Effector memory CD4-positive, alpha-beta T cell (primary cell): ENCODE measurements at places on chromosomes 7 and 10.

GRCh38 chr10:124014416-124015154 lies 78.8 kb downstream of the CHST15 start:
- DNase-seq = no peak

GRCh38 chr10:69097729-69098128 lies 9.8 kb downstream of the SRGN start:
- DNase-seq = no peak

GRCh38 chr7:77796960-77797359 lies 1.3 kb downstream of the TMEM60 start:
- no peak for DNase-seq

GRCh38 chr7:99078416-99078815 lies 65.5 kb downstream of the SMURF1 start:
- no peak for DNase-seq

DNA sequence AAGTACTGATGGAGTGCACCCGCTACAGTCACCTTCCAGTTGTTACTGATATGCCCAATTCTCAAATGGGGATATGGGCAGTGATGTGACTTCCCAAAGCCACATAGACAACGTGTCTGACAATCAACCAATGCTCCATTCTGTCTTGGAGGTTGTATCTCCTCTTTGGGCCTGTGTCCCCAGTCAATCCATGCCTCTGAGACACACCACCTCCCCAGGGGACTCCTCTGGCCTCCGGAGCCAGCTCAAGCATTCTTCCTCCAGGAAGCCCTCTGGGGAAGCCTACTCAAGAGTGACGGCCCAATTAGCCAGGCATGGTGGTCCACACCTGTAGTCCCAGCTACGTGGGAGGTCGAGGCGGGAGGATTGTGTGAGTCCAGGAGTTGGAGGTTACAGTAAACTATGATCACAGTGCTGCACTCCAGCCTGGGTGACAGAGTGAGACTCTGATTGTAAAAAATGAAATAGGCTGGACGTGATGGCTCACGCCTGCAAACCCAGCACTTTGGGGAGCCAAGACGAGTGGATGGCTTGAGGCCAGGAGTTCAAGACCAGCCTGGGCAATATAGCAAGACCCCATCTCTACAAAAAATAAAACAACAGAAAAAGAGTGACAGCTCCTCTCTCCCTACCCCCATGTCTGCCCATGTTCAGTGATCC lies 99.5 kb upstream of the TNRC18 start:
- DNase-seq = no peak

GRCh38 chr7:113267271-113267670 lies 148.9 kb upstream of the SMIM30 start:
- no peak for DNase-seq

DNA sequence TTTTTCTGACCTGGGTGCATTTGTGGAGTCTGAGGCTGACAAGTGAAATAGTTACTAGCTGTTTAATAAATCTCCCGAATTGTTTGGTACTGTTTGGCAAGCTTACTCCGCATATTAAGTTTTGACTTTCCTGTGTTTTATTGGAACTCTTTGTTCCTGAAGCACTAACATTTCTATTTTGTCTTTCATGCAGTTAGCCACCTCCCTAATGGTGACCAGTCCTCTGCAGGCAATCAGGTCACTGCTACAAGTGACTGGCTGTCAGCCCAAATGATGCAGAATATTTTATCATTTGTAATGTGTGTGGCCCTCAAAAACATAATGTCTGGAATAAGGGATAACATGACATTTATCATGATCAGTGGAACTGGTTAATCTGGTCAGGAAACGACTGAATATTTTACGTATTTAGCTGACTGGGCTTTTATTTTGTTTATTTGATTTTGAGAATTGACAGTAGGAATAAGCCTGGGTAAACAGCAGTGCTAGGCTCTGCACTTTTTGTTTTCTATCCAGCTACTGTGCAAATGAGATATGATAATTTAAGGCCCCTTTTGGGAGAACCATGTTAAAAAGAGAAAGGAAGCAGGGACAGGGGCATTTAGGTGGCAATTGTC lies 82.9 kb downstream of the ST7 start:
- no peak for DNase-seq

DNA sequence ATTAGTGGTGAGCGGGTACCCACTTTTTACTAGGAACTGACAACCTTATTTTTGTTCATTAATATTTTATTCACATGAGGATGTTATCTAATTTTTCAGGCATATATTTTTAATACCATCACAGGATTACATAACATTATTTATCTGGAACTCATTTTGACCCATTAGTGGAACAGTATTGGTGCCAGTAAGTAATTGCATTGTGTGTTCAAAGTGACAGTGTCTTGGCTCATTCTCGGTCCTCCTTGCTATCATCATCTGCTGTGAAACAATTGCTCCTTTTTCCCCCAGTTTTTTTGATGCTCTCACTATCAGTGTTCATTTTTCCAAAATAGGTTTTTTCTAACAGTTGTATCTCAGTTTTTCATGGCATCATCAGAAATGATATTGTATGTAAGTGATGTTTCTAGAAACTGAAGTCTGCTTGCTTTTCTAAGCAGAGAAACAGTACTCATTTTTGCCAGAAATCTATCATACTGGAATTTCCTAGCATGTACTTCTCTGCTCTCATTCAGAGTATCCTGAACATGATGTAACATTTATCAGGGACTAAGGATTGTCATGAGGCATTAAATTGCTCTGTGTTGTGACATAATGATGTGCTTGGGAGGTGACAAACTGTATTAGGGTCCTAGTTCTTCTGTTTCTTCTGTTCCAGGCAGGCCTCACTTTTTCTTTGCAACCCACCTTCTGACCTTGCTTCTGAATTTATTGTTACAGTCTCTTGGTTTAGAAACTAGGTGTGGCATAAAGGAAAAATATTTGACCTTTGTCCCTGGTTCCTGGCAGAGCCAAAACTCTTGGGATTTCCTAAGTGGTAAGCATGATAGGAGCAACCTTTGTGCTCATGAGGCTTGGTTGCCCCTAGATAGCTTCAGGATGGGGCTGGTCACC lies 4.2 kb downstream of the NUB1 start:
- no peak for DNase-seq

- DNase-seq = no peak
Observed at GRCh38 chr10:34333513-34333912, 481.6 kb downstream of the PARD3 start.

- DNase-seq = no peak
Observed at GRCh38 chr10:70673043-70673928, 980 bp downstream of the ADAMTS14 start.

DNA sequence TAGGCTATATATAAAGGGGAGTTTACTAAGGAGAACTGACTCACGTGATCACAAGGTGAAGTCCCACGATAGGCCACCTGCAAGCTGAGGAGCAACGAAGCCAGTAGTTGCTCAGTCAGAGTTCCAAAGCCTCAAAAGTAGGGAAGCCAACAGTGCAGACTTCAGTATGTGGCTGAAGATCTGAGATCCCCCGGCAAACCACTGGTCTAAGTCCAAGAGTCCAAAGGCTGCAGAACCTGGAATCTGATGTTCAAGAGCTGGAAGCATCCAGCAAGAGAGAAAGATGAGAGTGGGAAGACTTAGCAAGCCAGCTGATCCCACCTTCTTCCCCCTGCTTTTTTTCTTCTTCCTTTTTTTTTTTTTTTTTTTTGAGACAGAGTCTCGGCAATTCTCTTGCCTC lies 27.0 kb upstream of the GSDME start:
- no peak for DNase-seq

DNA sequence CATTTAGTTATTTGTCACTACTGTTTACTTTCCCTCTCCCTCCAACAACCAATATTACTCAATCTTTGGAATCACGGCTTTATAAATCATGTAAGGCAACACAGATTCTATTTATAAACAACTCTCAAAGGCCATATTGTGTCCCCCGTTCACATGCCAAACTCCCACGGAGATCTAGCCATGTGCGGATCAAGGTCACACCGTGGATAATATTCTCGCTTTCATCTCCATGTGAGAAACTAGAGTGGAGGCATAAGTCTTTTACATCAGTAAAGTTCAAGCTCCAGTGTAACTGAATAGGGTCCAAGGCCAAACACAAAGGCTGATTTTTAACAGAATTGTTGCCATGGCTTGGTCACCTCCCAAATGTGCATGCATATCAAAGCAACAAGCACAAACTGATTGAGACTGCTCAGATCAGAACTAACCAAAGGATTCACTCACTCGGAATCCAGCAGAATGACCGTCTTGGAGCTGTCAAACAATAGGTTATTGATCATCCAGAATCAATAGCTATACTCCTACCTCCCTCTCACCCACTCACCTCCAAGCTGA lies 569.5 kb upstream of the LRRN3 start:
- no peak for DNase-seq

DNA sequence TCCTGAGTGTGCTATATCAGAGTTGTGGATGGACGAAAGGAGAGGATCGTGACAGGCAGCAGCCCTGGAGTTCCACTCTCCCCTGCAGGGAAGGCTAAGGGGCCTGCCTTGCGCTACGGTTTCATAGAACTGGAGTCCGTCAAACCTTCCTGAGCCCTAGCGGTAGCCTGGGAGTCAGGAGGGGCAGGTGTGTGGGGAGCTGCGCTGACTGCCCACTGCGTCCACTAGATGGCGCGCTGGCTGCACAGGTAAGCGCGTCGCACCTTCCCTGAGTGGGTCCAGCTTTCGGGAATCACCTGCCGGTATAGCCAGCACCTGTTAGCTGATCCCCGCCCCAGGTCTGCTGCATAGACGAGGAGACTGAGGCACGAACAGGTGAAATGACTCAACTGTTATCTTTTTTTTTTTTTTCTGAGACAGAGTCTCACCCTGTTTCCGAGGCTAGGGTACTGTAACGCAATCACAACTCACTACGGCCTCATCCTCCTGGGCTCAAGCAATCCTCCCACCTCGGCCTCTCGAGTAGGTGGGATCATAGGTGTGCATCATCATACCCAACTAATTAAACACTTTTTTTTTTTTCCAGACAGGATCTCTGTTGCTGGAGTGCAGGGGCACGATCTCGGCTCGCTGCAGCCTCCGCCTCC lies 20.2 kb upstream of the BAIAP2L1 start:
- no peak for DNase-seq

DNA sequence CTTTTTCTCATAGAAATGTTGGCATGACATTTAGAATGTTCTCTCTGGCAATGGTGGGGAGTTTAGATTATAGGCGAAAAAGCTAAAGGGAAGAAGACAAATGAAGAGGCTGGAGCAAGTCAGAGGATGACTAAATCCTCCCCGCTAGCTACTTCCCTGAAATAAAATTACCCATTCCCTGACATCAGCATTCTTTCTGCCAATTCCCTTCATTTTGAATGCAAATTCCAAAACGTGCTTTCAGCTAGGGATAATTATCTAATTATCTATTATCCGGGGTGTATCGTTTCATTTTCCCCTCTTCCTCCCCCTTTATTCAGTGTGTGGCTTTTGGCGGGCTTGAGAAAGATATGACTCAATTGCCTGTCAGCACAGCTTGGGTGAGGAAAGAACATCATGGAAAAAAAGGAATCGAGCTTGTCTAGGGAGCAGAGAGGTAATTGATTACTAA lies 672.3 kb downstream of the TNS3 start:
- DNase-seq = no peak

DNA sequence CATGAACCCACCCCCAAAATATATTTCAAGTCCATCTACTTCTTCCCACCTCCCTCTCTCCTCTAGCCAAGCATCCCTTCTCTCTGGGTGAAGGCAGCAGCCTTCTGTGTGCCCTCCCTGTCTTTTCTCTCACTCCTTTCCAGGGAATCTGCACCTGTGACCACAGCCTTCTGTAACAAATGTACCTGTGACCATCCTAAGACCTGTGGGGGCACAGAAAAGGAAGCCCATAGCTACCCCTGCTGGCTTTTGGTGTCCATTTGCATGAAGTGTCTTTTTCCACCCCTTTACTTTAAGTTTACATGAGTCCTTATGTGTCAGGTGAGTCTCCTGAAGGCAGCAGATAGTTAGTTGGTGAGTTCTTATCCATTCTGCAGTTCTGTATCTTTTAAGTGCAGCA lies 2.0 kb upstream of the TBXAS1 start:
- no peak for DNase-seq

DNA sequence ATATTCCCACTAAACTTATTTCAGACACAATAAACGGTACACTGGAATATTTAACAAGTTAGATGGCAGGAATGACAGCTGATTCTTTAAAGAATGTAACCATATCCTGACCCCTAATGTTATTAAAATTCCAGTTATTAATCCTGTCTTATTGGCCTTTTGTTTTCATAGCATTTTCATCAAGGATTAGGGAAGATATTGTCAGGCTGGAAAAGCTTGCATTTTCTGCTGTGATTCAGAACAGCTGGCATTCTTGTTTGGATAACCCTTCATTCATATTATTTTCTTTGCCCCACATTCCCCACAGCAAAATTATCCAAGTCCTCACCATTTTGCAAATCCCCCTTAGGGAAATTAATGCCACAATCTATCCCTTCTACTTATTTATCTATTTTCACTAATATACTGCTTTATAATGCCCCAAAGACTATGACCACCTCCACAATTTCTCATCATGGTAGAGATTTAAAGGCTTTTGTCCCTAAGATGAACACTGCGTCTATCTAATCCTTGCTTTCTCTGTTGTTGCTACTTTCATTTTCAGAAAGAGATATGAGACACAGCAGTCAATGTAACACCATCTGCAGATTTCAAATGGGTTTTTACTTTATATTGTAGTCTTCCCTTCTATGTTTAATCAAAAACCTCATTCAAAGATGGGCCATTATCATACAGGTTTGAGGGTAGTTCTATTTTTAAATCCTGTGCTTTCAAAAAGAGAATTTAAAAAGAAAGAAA lies 475.1 kb downstream of the PARD3 start:
- no peak for DNase-seq

GRCh38 chr10:28434063-28434462 lies 98.9 kb upstream of the WAC start:
- no peak for DNase-seq

GRCh38 chr7:123472750-123473445 lies 61.5 kb downstream of the IQUB start:
- no peak for DNase-seq
